Cortex of kidney (tissue), 1 donor: ENCODE measurements at places on chromosomes 12 and 14.

DNA sequence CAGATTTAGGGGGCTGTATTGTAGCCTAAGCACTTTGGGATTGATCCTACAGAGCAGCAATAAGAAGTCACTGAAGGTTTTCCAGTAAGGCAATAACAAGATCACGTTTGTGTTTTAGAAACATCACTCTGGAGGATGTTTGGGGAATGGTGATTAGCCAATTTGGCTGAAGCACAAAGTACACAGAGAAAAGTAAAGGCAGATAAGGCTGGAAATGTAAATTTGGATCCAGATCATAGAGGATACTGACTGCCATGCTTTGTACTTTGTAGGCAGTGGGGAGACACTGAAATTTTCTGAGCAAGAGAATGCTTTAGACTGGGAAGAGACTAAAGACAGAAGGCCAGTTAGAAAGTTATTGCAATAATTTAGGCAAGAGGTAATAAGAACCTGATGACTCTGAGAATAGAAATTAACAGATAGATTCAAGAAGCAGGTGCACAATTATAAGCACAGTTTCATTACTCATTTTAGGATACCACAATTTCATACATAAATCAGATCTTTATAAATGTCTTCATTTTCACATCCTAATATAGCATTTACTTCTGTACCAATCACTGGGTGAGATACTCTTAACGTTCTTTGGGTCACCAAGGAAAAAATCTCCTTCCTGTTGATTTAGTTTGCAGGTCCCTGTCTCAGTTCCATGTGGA lies 314.5 kb upstream of the GARIN6 start:
- DNase-seq, result no peak

DNA sequence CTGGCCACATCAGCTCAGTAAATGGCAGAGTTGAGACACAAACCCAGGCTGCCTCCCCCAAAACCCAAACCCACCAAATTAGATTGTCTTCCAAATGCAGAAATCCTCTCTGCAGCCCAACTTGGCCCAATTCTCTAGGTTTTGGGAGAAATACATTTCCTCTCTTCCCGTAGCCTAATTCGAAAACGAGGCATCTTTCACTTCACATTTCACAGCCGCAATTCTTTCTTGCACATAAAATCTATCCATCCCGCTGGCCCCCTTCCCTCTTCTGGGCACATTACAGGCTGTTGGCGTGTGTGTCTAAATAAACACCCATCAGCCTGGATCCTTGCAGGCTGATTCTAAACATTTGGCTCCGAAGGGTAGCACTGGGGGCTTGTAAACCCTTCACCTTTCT lies 83.8 kb upstream of the VRK1 start:
- no peak for DNase-seq

DNA sequence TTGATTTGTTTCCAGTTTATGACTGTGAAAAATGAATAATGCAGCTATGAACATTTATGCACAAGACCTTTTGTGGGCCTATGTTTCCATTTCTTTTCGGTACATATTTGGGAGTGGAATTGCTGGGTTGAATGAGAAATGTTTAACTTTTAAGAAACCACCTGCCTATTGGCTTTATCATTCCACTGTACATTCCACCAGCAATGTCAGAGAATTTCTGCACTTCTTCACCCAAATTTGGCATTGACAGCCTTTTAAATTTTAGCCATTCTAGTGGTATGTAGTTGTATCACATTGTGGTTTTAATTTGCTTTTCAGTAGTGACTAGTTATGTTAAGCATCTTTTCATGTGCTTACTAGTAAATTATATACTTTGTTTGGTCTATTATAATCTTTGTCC lies 317.0 kb upstream of the TMTC1 start:
- DNase-seq, result no peak

- no peak for DNase-seq
These were observed 25.3 kb upstream of the GPR132 start for GRCh38 chr14:105090493-105091053.

- DNase-seq, result no peak
These were observed 1305.0 kb downstream of the LRFN5 start for GRCh38 chr14:42911642-42912041.

DNA sequence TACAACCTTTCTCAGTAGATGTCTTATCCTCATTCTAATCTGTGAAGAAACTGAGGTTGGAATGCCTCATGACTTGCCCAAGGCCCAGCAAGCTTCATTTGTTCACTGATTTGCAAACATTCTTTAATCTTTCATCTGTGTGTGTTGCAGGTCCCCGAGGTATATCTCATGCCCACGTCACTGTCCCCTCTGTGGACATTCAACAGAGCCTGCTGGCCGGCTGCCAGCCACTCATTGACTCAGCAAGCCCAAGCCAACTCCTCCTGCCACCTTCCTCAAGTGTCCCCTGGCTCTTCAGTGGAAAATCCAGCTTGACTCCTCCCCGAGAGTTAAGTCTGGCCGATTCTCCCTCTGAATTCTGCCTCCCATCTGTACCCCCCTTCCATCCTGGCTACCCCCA lies 1.9 kb upstream of the DCAF4 start:
- no peak for DNase-seq

DNA sequence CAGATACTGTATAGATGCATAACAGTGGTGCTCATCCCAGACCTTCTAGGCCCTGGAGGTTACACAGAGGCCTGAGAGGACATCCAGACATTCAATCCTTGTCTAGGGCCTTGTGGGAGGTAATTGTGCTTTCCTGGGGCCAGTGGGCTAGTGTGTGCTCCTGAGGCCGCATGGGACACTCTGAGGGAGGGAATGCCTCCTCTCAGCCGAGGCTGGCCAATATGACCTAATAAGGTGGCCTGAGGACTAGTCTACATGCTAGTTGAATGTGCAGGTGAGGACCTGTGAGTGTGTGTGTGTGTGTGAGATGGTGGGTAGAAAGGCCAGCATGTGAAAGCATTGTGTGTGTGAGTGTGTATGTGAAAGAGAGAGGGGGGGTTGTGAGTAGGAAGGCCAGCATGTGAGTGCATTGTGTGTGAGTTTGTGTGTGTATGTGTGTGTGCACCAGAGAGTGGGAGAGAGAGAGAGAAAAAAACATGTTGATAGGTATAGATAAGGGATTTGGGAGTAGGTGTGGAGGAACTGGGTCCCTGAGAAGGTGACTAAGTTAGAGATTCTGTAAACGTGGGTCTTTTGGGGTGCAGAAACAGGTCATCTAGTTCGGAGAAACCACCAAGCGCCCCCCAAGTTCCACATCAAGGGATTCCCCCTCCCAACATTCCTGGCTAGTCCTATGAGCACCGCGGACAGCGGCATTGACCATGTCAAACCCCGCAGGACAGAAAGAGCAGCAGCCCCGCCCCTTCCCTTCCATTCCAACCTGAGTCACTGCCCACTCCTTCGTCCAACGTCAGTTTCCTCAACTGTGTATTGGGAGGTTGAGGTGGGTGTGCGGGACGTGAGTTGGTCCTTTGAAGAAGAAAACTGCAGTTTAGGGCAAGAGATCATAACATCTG lies 9.7 kb upstream of the KRT81 start:
- no peak for DNase-seq

GRCh38 chr14:81972601-81973000 lies 438.9 kb upstream of the SEL1L start:
- no peak for DNase-seq

GRCh38 chr12:109879351-109880042 lies 844 bp downstream of the GLTP start:
- DNase-seq, result no peak

DNA sequence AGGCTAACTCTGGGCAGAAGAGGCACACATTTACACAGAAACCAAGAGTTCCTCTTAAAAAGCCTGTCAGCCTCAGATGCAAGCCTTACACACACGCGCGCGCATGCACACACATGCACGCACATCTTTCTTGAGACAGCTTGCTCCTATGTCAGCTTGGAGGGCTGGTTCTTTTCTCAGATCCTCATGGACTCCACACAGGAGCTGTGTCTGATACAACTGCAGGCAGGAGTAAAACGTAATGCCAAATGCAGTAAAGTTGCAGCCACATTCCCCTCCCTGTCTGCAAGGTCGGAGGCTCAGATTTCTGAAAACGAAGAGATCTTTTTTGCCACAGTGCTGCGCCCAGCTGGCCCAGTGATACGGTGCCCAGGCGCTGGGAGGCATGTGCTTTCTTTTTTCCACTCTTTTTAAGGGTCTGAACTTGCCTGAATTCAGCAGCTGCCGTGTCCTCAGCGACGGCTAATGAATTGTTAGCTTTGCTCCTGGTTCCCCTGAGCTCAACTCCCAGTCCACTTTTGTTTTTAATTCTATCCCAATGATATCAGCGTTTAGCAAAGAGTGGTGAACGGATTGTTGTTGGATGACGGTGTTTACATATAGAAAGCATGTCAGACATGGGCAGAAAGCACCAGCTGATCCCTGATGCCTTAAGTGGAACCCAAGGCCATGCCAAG lies 72.9 kb upstream of the FOXN3 start:
- no peak for DNase-seq

DNA sequence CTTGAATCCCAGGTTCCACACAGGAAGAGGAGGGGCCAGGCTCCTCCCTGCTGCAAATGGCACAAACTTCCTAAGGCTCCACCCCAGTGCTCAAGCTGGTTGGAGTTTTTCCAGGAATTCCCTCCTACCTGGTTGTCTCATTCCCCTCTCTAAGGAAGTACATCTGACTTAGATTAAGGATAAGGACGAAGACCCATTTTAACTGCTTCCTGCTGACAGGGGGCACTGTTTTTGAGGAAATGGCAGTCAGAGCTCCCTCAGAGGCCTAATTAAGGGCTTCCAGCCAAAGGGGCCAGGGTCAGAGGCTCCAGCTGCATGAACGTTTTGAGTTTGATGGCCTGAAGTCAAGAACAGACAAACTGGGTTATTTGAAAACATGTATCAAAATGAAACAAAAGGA lies 1084.7 kb downstream of the SLC6A15 start:
- DNase-seq, result no peak

DNA sequence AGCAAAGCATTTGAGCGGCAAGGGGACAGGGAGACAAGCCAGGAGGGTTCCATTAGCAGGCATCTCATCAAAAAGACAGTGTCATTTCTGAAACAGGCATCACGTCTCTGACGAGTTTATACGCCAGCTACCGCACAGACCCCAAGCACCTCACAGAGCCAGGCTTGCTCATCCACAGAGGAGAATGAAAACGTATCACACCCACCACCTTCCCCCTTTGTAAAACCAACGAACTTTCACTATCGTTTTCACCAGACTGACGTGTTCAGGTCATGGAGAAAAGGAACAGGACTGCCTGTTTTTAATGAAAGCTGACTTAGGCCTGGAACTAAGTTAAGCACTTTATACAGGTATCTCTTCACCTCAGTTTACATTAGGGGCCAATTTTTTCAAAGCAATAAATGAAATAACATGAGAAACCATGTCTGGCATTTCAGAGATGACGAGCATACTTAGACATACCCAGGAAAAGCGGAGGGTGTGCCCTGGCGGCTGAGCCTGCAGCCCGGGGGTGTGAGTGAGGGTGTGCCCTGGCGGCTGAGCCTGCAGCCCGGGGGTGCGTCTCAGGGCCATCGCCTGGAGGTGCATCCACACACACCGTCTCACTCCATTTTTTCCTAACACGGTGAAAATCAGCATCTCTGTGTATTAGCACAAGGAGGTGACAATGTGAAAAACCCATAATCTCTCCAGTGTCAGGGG lies 41.9 kb downstream of the STX2 start:
- DNase-seq, result no peak

- no peak for DNase-seq
These were observed 132.5 kb upstream of the RFLNA start for GRCh38 chr12:124162151-124163110.

GRCh38 chr12:113261847-113262470 lies 40.7 kb downstream of the TPCN1 start:
- DNase-seq, result no peak

- no peak for DNase-seq
These were observed 2.6 kb upstream of the NOS1 start for GRCh38 chr12:117363953-117364486.

DNA sequence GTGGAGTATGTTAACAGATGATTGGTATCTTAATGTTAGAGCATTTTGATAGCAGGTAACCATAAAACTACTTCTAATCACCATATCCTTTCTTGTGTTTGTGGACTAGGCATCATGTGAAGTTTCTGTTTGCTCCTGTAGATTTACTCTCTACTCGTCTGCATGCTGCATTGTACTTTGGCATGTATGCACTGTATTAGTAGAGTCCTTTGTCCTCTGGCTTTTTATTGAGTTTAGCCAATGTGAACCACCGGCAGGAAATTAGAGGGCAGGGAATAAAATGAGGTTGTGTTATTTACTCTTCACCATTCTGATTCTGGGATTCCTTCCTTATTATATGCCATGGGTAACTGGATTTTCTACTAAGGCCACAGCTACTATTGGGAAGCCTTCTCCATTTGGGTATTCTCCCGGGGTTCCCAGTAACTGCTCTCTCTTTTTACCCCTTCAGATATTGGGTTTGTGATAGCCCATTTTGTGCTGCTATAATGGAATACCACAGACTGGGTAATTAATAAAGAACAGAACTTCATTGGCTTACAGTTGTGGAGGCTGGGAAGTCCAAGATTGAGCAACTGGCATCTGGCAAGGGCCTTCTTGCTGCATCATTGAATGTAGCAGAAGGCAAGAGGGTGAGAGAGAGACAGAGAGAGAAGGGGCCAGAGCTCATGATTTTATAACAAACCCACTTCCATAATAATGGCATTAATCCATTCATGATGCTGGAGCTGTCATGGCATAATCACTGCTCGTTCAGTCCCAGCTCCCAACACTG lies 22.4 kb downstream of the FAM177A1 start:
- DNase-seq, result no peak

DNA sequence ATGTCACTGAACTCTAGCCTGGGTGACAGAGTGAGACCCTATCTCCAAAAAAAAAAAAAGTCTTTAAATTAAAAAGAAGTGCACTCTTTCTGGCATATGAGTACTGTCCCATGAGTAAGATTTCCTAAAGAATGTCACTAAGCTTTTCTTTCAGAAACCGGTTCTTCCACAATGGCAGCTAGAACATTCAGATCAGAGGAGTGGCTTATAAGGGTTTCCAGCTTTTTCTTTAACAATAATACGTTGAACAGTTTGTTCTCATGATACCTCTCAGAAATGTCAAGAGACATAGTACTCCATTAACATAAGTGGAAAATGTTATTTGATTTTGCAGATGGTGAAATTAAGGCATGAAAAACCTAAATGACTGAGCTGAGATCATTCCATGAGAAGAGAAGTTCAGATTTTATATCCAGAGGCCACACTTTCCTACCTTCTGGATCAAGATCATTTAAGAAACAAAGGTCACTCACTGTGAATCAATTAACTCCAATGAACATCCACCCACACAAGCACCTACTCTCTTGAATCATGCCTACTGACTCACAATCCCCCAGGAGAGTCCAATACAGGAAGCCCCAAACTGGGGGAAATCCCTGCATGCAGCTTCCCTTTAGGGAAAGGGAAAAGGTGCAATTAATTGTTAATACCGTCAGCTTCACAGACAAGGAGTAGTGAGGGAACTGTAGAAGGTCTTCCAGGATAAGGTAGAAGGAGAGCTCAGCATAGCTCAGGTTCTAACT lies 86.9 kb downstream of the SPTSSA start:
- DNase-seq, result no peak
